ENCODE measurements at places on chromosomes 6 and 20.

DNA sequence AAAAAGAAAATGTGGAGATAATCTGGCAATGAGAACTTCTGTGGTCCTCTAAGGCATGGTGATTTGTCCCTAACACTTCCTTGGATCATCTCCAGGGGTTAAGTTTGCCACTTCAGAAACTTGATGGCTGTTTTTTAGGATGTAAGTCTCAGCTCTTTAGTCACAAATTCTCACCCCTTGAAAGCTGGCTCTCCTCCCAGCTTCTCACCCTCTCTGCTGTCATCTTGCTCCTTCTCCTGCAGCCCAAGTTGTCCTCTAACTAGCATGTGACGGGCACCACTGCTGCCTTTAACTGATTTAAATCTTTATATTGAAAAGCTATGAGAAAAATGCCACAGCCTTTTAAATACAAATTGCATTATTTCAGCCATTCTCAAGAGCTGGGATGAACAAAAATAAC lies 107.8 kb downstream of the MAP3K5 start:
- no peak for DNase-seq

GRCh38 chr6:141988327-141988726 lies 144.4 kb upstream of the GJE1 start:
- no peak for DNase-seq

GRCh38 chr6:9484091-9484490 lies 930.8 kb downstream of the TFAP2A start:
- DNase-seq: no peak

- DNase-seq: no peak
Measured at GRCh38 chr20:51345601-51346101, 196.9 kb downstream of the NFATC2 start.

DNA sequence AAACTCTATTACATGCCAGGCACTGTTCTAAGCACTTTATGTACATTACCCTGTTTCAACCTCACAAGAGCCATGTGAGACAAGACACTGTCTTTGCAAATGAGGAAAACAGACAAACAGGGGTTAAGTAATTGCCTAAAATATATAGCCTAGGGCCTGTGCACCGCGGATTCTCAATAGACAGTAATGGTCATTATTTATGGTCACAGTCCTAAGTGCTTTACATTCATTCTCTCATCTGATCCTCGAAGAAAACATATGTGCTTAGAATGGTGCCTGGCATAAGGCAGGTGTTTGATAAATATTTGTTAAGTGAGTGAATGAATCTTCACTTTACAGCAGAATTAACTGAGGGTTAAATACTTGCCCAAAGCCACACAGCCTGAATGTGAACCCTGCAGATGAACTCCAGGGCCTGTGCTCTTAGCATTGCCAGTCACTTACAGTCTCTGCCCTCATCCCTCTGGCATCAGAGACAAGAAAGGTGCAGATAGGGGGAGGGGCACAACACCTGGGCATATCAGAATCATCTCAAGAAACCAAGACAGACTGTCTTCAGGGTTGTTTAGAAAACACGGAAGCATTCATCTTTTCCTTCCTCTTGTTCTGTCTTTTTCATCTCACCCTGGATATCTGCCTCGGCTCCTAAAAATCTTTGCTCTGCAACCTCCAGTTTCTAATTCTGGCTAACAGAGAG lies 92.8 kb upstream of the SASH1 start:
- no peak for DNase-seq
